Bone marrow (tissue), 2 donors: ENCODE measurements at places on chromosomes 2 and 18.
A peak's percentile ranks its signal among the peaks of the same experiment; 100 is the strongest.

- DNase-seq, result no peak
Measured at GRCh38 chr2:47504174-47504810, 101.3 kb downstream of the MSH2 start.

- no peak for DNase-seq
Measured at GRCh38 chr2:58930537-58930936, 689.4 kb upstream of the FANCL start.

DNA sequence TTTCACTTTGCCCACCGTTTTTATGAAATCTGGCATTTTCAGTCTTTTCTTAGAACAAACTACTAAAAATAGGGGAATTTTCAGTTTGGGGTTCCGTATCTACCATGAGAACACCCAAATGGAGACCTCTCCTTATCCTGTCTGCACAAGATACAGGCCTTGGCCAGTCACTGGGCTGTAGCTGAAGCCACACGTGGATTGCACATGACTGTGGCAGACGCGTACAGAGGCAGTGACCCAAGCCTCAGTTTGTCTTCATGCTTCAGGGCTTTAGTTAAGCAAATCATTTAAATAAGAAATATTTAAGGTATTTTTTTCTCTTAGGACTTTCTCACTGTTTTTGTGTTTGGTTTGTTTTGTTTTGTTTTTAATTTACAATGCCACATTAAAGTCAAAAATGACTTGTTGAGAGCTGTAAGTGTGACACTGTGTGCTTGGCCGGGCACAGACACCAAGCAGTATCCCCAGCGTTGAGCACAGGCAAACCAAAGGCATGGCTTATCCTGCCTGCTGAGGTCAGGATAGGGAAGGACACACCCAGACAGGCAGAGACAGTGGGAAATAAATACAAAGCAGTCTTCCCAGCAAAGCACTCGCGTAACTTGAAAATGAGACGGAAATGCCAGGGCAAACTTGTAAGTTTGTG, 53.3 kb downstream of the TRAPPC12 start:
- DNase-seq, result no peak

- DNase-seq, result no peak
Measured at GRCh38 chr18:63472380-63472779, 4.4 kb upstream of the SERPINB5 start.

- no peak for DNase-seq
Measured at GRCh38 chr2:150640039-150640438, 152.6 kb upstream of the RND3 start.

DNA sequence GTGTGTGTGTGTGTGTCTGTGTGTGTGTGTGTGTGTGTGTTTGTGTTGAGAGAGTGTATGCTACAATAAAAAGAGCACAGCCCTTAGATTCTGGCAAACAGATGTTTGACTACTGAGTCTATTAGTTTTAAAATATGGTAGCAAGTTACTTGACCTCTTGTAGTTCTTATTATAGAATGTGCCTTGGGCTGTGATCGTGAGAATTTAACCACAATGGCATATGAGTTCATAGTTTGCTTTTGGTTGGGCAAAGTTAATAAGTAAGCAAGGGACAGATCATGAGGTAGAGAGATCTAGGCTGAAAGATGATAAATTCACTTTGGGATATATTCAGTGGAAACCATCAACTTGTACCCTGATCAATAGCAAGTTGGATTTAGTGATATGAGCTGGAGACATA, 334.3 kb upstream of the VWC2L start:
- DNase-seq, result no peak

DNA sequence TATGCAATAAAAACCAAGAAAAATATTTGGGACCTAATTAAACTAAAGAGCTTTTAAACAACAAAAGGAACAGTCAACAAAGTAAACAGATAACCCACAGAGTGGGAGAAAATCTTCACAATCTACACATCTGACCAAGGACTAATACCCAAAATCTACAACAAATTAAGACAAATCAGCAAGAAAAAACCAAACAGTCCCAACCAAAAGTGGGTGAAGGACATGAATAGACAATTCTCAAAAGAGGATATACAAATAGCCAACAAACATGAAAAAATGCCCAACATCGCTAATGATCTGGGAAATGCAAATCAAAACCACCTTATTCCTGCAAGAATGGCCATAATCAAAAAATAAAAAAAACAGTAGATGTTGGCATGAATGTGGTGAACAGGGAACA, 250.1 kb downstream of the C1D start:
- DNase-seq, result no peak

DNA sequence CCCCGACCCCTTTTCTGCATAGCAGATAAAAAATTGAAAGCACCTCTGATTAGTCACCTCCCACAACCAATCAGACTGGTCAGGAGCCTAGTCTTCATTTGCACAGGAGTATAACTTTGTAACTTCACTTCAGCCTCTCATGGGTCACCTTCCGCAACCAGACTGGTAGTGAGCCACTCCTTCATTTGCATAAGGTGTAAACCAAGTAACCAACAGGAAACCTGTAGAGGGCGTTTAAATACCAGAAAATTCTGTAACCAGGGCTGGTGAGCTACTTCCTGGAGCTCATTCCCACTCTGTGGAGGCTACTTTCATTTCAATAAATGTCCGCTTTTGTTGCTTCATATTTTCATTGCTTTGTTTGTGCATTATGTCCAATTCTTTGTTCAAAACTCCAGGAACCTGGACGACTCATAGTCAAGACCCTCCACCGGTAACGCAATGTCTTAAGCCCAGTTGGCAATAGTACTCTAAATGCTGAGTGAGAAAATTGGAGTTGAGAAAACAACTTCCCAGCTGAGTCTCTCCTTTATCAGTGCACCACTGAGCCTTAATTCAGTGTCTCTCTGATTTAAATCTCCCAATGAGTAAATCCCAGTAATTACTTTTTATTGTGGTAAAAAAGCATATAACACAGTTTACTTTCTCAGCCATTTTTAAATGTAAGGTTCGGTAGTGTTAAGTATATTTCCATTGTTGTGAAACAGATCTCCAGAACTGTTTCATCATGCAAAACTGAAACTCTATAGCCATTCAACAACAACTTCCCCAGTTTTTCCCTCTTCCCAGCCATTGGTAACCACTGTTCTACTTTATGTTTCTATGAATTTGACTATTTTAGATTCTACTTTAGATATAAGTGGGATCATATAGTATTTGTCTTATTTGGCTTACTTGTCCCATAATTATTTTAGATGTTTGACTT, 392.7 kb upstream of the SLC8A1 start:
- DNase-seq, result no peak

DNA sequence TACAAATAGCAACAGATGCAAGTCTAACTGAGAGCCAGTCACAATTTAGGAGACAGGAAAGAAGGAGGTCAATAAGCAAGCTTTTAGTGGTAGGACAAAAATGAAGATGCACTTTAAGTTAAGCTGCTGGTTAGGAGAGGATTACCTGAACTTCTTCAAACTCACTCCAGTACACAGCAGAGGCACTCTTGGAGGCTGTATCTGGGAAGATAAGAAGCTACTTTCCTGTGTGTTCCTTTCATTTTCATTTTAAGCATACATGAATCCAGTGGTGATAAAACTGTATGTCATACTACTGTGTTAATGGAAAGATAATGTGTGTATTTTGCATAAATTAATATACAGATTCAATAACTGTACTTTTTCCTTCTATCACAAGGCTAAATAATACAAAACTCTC, 49.6 kb downstream of the HYCC2 start:
- DNase-seq, result peak; percentile 56

DNA sequence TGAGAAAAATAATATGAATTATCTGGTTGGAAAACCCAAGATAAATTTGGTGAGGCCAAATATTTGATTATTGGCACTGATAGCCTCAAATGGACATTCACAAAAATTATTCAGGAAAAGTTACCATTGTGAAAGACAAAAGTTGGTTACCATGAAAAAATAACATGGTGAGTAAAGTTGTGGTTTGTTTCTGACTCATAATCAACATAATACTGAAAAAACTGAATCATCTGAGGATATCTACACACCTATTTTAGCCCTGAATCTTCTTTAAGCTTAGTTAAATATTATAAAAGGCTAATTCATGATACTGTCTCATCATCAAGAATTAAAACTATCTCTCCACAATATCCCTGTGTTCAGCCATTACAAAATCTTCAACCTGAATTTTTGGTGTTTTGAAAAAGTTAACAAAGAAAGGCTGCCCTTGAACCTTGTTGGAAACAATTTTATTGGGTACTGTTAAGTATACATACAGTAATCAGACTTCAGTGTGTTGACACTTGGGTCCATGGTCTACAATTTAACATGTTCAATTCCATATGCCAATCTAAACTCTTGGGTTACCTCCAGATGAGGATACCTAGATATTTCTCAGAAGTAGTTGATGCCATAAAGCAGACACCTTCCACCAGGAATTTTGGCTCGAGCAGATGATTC, 607.5 kb upstream of the SLC39A10 start:
- no peak for DNase-seq

- DNase-seq, result no peak
Measured at GRCh38 chr2:131092458-131093005, 728 bp downstream of the FAM168B start.

DNA sequence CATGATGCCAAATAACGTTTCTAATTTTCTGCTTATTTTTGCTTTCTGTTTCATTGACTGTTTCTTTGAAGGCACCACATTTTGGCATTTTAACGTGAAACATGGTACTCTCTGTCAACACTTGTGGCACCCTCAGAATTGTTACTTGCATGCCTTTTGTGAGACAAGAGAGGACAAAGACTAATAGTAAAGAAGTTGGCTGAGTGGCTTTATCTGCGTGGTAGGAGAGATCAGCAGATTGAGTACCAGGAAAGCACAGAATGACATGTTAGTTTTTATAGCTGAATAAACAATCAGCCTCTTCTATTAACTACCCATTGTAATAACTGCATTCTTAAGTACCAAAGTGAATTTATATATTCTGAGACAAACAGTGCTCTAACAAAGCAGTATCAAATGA, 8.6 kb downstream of the ZNF638 start:
- no peak for DNase-seq

GRCh38 chr18:159037-159652, 788 bp downstream of the USP14 start:
- DNase-seq, result no peak

GRCh38 chr2:62787386-62787785, 81.9 kb downstream of the EHBP1 start:
- no peak for DNase-seq

GRCh38 chr18:24417480-24417879, 9.0 kb upstream of the IMPACT start:
- DNase-seq, result no peak

DNA sequence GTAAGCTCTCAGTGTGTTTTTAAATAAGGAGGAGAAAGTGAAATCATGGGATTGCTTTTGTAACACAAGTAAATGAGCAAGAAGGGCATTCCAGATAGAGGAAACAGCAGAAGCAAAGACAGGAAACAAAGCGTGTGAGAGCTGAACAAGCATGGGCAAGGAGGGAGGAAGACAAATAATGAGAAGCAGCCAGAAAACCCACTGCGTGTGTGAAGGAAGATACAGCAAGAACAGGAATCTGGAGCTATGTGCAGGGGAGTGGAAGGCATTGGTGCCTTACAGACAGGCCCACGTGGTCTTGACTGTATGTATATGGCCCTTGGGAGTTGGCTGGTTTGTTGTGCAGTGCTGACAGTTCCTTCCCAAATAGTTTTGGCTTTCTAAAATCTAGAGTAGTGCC, 88.6 kb downstream of the AAK1 start:
- peak; percentile 89 for DNase-seq

DNA sequence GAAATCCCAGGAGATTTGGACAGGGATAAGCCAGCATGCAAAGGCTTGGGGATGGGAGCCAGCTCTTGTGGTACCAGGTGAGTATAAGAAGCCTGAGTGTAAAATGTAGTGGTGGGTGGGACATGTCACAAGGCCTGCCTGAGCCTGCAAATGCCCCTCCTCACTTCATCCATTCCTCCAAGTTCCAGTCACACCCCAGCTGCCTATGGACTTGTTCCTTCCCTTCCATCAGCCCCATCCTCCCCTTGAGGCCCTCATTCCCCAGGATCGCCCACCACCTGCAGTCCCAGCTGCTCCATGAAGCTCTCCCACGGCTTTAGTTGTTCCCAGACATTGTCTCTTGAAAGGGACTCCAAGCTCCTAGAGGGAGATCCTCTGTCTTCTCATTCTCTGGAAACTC, 81.5 kb downstream of the MARCO start:
- DNase-seq, result no peak

- no peak for DNase-seq
Measured at GRCh38 chr18:54671291-54671881, 80.3 kb downstream of the DYNAP start.

GRCh38 chr2:133624551-133624950, 56.3 kb upstream of the NCKAP5 start:
- DNase-seq, result no peak

- DNase-seq, result no peak
Measured at GRCh38 chr2:168515502-168515901, 59.4 kb downstream of the CERS6 start.

DNA sequence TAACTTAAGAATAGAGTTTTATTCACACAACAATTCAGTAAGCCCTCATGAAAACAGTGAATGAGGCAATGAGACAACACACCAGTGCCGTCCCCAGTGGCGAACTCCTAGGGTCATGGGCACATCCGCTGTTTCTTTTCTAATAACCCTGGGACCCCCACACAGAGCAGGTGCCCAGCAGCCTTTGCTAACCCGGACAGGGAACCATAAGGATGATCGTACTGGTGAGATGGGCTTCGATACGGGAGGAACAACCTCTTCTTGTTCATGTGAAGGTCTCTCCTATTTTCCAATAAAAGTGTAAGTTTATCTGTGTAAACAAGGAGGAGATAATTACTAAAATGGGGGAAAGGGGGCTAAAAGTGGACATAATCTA, 97.4 kb upstream of the MGAT4A start:
- DNase-seq, result no peak

GRCh38 chr2:25951071-25951547, 31.2 kb downstream of the KIF3C start:
- peak; percentile 32 for DNase-seq

DNA sequence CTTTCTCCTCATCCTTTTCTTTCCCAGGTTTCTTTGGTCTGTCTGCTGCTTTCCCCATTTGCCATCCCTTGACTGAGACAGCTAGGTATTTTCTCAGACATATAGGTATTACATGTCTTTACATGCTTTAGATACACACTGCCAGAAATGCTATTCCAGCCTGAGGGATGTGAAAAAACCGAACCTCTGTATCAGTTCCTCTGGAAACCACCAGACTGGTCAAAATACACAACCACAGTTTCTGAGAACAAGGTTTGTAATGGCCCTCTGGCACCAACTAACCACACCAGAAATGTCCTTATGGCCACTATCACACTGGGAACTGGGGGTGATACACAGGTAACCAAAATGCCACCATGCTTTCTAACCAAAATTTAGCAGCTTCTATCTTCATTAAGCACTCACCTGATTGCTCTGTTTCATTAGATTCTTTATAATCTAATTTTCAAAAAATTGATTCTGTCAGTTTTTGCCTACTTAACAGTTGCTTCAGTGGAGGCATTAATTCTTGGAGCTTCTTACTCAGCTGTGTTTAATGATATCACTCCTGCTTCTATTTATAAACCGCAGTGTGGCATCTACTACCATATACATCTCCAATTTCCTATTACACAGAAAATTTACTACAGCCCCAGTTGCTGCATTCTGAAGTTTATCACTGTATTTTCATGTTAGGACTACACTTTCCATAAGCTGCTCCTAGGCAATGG, 243.5 kb downstream of the WDPCP start:
- no peak for DNase-seq

- DNase-seq, result no peak
Measured at GRCh38 chr2:203578759-203579643, 43.9 kb upstream of the RAPH1 start.
